SJSA1 (cell line): ENCODE measurements at places on chromosomes 5 and 9. TPM values are rescaled to one million over a fixed set of nuclear protein-coding genes. Genes with fewer than 3 reads are reported as not detected.

The IL4 gene
- not detected in 2 replicates for total RNA-seq

The SPRY4 gene
- 40.5 and 44.5 TPM in 2 replicates for total RNA-seq

The ZNF366 gene
- total RNA-seq: not detected in 2 replicates

DNA sequence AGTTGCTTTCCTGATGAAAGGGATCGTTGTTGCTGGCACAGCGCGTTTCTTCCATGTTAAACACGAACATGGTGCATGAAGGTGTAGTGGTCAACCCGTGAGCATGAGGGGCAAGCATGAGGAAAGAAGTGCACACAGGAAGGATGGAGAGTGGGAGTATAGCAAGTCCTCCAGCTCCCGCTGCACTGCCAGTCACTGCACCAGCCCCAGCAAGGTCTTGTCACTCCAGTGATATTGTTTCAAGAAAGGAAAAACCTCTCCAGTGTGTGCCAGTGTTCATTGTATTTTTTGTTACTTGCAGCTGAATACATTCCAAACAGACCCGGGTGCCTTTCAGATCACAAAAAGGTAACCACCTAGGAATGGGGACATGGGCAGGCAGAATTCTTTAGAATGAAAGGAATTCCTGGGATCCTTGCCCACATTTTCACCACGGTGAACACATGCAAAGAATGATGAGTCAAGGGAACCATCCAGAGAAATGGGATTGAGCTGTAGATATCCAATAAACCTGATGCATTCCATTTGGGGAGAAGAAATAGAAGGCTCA is 186.3 kb downstream of the AOPEP start:
- DNase-seq: peak; percentile 91

- DNase-seq: peak; percentile 80
Measured at GRCh38 chr5:91283899-91284298, 99.2 kb downstream of the ARRDC3 start.

GRCh38 chr9:121732389-121732788 is 81.0 kb downstream of the DAB2IP start:
- DNase-seq: no peak

DNA sequence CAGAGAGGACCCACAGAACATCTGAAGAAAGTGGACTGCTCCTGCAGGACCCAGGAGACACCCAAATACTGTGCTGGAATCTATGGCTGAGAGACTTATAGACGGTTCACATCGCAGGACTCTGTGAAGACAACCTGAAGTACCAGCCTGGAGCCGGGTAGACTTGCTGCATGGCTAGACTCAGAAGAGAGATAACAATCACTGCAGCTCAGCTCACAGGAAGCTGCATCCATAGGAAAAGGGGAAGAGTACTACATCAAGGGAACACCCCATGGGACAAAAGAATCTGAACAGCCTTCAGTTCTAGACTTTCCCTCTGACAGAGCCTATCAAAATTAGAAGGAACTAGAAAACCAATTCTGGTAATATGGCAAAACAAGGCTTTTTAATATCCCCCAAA is 26.5 kb upstream of the TRIM36 start:
- no peak for DNase-seq

- DNase-seq: no peak
Measured at GRCh38 chr9:116269250-116269649, 115.7 kb downstream of the PAPPA start.
